ENCODE measurements at places on chromosomes 2 and 18.

- no peak for DNase-seq
Observed at GRCh38 chr2:199760574-199760973, 90.4 kb downstream of the FTCDNL1 start.

- no peak for DNase-seq
Observed at GRCh38 chr18:75167759-75168618, 41.0 kb downstream of the PTGR3 start.

GRCh38 chr2:10357193-10358169 is 54.8 kb downstream of the HPCAL1 start:
- DNase-seq, result no peak

GRCh38 chr2:100730290-100730868 is 89.6 kb upstream of the NPAS2 start:
- DNase-seq, result no peak

GRCh38 chr2:237688081-237688480 is 60.7 kb downstream of the LRRFIP1 start:
- DNase-seq, result no peak

- DNase-seq, result no peak
Observed at GRCh38 chr2:19171409-19171808, 187.0 kb downstream of the OSR1 start.

DNA sequence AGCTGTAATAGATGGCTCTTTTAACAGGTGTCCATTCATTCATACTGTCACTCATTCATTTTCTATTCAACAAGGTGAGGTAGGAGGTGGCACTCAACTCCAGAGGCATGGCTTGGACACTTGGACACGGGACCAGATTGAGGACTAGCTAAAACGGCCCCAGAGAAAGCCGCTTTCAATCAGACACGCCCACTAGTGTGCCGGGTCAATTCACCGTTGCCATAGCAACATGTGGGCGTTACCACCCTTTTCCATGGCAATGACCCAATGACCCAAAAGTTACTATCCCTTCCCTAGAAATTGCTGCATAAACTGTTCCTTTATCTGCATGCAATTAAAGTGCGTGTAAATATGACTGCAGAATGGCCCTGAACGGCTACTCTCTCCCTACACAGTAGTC is 49.2 kb upstream of the LGALSL start:
- no peak for DNase-seq

DNA sequence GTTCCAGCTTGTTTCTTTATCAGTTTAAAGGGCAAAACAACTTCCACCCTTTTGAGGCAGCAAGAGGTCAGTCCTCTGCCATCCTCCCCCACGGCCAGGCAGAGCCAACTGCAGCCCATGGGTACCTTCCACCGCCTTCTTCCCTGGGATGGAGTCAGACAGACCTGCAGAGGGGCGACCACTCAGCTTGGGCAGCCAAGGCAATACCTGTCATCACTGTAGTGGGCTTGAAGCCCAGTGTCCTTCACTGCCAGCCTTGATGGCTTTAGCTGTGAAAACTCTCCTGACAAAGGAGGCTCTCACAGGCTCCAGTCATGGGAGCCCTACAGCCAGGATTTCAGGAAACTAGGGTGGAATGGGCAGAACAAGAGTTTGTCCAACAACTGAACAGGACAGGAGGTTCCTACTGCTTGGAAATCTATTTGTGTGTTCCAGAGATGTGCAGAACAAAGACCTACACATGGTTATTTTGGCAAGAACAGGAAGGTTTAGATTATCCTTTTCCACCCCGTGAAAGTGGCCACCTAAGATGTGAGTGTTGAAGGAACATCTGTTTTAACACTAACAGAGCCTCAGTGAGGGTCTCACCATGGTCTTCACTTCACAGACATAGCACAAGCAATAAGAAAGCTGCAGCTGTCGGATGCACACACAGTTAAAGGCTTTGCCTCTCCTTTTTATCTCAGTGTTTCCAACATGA is 93.9 kb upstream of the RMDN2 start:
- no peak for DNase-seq

DNA sequence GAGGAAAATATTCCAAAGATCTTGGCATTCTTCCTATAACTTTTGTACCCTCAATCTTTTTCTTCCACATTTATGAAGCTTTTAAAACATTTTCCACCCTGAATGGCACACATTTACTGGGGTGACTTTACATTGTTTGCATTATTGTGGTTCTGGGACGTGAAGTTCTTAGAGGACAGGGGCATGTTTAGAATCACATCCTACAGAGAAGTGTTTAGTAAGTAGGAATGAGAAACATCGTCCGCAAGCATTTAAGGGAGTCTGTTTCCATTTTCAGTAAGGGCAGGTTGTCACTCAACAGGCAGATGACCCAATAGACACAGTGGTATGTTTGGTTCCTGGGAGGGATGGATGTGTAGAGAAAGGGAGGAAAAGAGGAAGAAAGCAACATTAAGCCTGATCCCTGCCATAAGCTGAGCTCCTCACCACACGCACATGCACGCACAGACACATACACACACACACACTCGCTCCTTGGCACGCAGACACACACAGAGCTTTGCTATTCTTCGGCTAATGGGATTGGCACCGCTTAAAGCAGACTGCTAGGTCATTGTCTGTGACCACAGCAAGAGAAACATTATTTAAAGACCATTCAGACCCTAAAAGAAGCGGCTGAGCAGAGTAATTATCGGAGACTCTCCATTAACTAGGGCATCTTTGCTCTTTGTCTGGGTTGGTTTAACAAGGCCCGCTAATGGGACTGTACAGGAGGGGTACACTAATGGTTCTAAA is 14.2 kb upstream of the PLEKHM3 start:
- DNase-seq, result no peak

- no peak for DNase-seq
Observed at GRCh38 chr2:177075254-177075653, 137.3 kb upstream of the HNRNPA3 start.

DNA sequence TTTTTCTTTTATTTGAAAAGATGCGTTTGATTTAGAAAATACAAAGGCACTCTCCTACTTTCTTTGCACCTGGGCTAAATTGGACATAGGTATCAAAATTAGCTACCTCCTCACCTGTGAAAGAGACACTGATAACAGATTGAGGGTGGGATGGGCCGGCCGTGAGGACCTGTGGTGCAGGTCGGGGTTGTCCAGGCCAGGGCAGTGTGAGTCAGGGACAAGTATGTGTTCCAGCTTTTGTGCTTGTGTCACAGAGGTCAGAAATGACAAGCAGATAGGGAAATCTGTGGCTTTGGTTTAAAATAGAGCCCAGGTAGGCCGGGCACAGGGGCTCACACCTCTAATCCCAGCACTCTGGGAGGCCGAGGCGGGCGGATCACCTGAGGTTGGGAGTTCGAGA is 22.6 kb downstream of the MYL12B start:
- no peak for DNase-seq

DNA sequence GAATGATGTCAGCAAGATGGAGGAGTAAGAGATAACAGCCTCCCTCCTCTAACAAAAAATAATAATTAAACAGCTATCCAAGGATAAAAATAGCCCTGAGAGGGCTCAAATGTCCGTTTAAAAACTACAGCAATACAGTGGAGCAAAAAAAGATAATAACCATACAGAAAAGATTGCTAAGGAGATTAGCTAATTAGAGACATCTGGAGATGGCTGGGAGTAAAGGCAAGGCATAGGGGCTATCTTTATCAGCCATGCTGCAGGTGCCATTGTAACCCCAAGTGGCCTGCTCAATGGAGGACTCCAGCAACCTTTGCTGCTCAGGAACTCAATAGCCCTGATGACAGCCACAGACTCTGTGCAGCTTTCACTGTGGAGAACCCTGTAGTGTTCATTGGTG is 42.7 kb downstream of the MDH1 start:
- no peak for DNase-seq

GRCh38 chr2:110983133-110983532 is 137.6 kb upstream of the BCL2L11 start:
- DNase-seq, result no peak
